ENCODE measurements at places on chromosomes 5 and 9.

GRCh38 chr9:136393531-136393930 is 6.4 kb downstream of the SNAPC4 start:
- DNase-seq, result no peak

DNA sequence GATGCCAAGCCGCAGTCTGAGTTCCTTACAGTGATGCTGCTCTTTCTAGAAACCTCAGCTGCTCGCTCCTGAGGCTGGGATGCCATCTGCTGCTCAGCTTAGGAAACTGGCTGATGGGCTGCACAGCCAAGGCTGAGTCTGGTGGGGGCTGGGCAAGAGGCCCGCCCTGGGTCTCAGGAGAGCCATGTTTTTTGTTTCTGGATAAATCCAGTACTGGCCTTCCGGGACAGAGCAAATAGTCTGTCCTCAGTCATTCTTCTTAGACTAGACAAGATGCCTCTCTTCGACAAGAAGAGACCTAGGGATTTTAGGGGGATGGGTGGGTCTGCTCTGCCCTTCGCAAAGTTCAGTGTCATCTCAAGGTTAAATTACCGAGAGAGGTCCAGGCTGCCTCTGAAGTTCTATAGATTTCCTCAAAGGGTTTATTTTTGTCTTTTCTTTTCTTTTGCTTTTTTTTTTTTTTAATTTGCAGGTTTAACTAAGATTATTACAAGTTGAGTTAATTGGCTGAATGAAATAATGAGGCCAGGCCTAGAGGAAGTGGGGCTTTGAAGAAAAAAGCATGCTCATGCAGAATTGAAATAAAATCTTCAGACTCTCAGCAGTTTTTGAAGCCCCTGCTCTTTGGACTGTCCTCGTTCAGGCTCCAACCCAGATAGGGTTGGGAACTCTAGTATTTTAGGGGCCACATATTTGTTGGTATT is 30.6 kb upstream of the MATR3 start:
- DNase-seq, result peak; percentile 73

DNA sequence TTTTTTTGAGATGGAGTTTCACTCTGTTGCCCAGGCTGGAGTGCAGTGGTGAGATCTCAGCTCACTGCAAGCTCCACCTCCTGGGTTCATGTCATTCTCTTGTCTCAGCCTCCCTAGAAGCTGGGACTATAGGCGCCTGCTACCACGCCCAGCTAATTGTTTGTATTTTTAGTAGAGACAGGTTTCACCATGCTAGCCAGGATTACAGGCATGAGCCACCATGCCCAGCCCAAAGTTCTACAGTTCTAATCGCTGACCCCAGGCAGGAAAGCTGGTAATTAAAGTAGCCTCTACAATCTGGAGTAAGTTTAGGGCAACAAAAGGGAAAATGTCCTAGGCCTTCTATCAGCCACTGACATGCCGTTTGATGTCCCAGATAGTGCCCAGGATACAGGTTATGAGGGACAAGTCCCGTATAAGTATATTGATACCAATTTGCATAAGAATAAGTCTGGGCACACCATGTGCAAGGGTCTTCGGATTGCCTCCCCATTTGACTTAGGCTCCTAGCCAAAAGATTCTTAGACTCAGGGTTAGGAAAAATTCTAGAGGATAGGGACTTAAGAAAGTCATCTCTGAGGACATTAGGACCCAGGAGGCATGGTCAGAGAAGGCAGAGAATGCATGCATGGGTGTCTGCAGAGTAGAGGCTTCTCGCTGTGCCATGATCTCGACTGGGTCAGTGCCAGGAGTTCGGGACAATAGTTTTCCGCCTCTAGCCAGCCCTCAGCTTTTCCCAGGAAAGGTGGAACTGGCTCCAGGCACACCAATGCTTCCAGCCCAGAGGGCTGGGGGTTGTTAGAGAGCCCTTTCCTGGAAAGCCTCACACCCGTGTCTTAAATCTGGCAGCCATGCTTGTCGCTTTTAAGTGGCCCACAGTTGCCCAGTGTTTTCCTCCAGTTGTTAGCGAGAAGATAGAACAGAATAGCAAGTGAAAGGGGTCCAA is 1111.1 kb downstream of the TAF11L14 start:
- peak; percentile 41 for DNase-seq

GRCh38 chr9:8679371-8679822 is 879.8 kb upstream of the DMAC1 start:
- DNase-seq, result no peak

GRCh38 chr5:61619289-61619688 is 287.2 kb downstream of the ZSWIM6 start:
- no peak for DNase-seq

- no peak for DNase-seq
Measured at GRCh38 chr9:26725573-26725972, 167.0 kb downstream of the CAAP1 start.

GRCh38 chr5:107542428-107542827 is 128.3 kb downstream of the EFNA5 start:
- no peak for DNase-seq

DNA sequence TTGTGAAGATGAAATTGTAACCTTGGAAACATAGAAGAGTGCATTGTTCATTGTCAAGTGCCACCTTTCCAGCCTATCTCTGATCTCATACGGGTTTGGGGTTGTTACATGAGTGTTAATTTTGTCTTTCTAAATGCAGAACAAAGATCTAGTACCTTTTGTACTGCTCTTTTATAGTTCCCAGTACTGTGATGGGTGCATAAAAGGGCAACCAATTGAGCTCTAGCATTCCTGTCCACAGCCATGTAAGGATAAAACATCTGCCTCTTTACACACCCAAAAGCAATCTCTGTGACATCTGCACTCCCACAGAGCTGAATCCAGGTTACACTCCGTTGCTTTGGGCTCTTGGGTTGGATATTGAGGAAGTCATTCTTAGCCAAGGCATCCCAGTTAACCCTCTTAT is 255.2 kb downstream of the SGCD start:
- DNase-seq, result no peak

DNA sequence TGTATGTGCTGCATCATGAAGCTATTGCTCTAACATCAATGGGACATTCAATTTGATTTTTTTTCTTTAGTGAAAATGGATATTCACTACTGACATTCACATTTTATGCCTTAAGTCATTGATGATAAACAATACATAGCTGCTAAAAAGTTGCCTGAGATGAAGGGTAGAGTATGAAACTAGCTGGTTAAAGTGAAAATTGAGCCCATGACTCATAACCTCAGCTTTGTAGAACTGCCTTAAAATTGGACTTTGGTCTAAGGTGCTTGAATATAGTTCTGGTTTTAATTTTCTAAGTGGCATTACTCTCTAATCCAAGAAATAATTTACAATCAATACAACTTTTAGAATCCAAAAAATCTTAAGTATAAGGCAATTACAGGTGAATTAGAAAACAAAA is 740.4 kb upstream of the RIOK2 start:
- no peak for DNase-seq

GRCh38 chr5:72380492-72381274 is 60.5 kb downstream of the PTCD2 start:
- DNase-seq, result no peak

DNA sequence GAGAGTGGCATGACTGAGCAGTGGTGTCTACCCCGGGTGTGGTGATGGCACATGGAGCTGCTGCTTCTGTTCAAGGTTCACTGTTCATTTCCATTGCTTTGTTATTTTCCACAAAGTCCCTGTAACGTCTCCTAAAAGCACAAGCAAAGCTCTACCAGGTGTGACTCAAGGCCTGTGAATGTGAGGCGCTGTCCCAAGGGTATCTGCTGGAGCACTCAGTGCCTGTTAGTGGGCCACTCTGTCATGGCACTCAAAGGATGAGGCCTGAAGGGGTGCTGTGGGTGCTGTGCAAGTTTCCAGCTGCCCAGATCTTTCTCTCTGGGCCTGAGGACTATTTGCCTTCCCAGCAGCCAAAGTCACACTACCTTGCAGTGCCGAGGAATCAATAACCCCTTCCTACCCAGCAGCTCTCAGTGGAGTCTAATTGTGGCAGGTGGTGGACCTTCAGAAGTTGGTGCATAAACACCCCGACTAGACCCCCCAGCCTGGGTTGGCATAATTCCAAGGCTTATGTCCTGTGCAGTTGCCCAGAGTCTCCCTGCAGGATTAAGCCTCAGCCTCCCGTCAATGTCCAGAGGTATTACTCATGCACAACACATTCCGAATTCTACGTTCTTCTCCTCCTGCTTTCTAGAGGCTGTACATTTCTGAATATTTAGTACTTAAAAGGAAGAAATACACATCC is 17.4 kb upstream of the PTCH1 start:
- DNase-seq, result no peak

- DNase-seq, result no peak
Measured at GRCh38 chr9:127589955-127590370, 22.1 kb upstream of the STXBP1 start.

GRCh38 chr5:43255704-43256103 is 57.5 kb downstream of the HMGCS1 start:
- DNase-seq, result no peak

GRCh38 chr5:111902436-111902835 is 145.4 kb upstream of the NREP start:
- no peak for DNase-seq

Measured in activated naive CD8-positive, alpha-beta T cell treated with anti-CD3 and anti-CD28 coated beads, Interleukin-2, amount 10 ng/mL, durations not matched to agents 7 days and 5 days (primary cell).